Right lung (tissue), 10 donors: ENCODE measurements at places on chromosomes 1 and 21. TPM values are rescaled to one million over a fixed set of nuclear protein-coding genes. Genes with fewer than 3 reads are reported as not detected.
A peak's percentile ranks its signal among the peaks of the same experiment; 100 is the strongest.

DNA sequence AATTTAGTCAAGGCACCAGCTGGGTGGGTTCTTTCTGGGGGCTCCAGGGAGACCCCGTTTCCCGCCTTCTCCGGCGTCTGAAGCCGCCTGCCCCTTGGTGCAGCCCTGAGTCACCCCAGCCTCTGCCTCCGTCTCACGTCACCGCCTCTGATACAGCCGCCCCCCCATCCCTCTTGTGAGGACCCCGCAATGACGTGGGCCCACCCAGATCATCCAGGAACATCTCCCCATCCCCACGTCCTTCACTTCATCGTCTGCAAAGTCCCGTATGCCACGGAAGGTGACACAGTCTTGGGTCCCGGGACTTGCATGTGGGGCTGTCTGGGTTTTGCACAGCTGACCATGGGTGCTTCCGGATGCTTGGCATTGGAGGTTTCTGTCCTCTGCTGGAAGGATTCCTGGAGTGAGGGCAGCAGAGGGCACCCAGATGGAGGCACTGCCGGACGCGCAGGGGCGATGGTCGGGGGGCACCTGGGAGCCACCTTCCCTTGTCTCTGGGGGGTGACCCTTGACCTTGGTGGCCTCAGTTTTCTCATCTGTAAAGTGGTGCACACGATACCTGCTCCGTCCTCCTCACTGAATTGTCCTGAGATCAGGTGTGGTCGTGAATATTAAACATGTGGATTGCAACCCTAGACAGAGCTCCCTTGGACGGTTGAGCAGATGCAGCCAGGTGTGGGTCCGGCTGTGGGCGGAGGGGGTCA lies 58.8 kb downstream of the PRKCZ start:
- no peak for DNase-seq

- no peak for DNase-seq
Measured at GRCh38 chr1:198042168-198042567, 114.6 kb upstream of the NEK7 start.

DNA sequence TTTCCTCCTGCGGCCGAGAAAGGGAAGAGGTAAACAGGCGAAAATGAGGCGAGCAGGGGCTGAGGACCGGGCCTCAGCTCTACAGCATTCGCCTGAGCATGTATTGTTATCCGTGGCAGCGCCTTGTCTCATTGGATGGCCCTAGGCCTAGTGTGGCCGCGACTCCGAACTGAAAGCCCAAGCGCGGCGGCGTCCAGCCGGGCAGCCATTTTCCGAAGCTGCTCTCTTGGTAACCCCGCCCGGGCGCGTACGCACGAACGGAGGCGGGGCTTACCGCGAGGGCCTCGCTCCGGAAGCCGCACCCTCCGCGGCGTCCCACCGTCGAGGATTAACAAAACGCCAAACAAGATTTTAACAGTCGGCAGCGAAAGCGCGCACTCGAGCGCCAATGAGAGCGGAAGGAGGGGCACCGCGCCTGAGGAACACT lies 797 bp upstream of the USP1 start:
- DNase-seq, result peak; percentile 99

GRCh38 chr1:210654176-210654981 lies 325.7 kb downstream of the HHAT start:
- no peak for DNase-seq

- no peak for DNase-seq
Measured at GRCh38 chr1:15249081-15249480, 2.1 kb downstream of the FHAD1 start.

- DNase-seq, result no peak
Measured at GRCh38 chr1:157390651-157391050, 161.7 kb downstream of the FCRL5 start.

DNA sequence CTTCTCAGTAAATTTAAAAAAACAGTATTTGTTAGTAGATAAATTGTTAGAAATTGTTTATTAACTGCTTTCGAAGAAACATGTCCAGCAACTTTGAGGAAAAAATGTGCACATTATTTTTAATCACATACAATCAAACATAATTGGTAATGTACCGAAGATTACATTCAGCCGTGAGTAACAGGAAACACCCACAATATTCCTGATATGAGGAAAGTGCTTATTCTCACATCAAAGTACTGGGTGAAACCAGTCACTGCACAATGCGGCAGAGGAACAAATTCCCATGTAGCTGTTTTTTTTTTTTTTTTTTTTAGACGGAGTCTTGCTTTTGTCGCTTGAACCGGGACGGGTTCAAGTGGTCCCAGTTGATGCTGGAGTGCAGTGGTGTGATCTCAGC lies 9.7 kb downstream of the ACBD3 start:
- DNase-seq, result no peak

GRCh38 chr1:9184749-9185148 lies 49.8 kb upstream of the H6PD start:
- no peak for DNase-seq

GRCh38 chr1:71030026-71030425 lies 17.6 kb downstream of the PTGER3 start:
- no peak for DNase-seq

- no peak for DNase-seq
Measured at GRCh38 chr1:39755965-39756659, 15.0 kb downstream of the OXCT2 start.

DNA sequence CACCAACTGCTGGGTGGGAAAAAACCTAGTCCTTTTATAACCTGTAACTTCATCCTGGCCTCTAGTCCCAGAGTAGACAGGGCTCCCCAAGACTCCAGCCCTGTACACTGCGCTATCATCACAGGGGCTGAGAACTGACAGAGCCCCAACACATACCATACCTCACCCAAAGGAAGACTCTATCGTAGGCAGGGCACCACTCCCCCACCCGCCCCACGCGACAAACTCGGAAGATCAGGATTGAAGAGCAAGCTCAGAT lies 15.8 kb downstream of the INPP5B start:
- no peak for DNase-seq

Gene GPR161
- polyA plus RNA-seq, result 23.2 TPM

Gene VWA1
- 49.2 TPM for polyA plus RNA-seq

Gene MOV10
- polyA plus RNA-seq, result 74.9 TPM

Gene MATN1
- 0.30 TPM for polyA plus RNA-seq

Gene C1orf141
- polyA plus RNA-seq, result not detected

Gene TSNAX
- 37.6 TPM for polyA plus RNA-seq

Gene OR14K1
- polyA plus RNA-seq, result not detected

Gene MAP10
- 4.6 TPM for polyA plus RNA-seq

Gene CHI3L2
- polyA plus RNA-seq, result 0.51 TPM

Gene BRDT
- 0.39 TPM for polyA plus RNA-seq

Gene FCGR3A
- 2.1 TPM for polyA plus RNA-seq
